Right cardiac atrium (tissue), 5 donors: ENCODE measurements at places on chromosomes 16 and 17.
A peak's percentile ranks its signal among the peaks of the same experiment; 100 is the strongest.

GRCh38 chr16:86517652-86518258 lies 7.4 kb downstream of the FOXF1 start:
- peak; percentile 83 for DNase-seq

DNA sequence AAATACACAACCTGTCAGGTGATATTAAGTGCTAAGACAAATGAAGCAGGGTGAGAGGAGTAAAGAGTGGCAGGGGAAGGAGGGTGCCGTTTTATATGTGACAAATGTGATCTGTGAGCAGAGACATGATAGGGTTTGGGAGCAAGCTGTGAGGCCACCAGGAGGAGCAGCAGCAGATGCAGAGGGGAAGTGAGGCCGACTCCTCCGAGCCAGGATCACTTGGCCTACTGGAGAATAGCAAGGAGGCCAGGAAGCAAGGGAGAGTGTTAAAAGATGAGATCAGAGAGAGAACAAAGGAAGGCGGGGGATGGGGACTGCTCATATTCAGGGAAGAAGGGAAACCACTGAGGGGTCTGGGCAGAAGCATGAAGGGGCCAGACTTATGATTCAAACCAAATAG lies 129.4 kb downstream of the TANGO6 start:
- DNase-seq = no peak

DNA sequence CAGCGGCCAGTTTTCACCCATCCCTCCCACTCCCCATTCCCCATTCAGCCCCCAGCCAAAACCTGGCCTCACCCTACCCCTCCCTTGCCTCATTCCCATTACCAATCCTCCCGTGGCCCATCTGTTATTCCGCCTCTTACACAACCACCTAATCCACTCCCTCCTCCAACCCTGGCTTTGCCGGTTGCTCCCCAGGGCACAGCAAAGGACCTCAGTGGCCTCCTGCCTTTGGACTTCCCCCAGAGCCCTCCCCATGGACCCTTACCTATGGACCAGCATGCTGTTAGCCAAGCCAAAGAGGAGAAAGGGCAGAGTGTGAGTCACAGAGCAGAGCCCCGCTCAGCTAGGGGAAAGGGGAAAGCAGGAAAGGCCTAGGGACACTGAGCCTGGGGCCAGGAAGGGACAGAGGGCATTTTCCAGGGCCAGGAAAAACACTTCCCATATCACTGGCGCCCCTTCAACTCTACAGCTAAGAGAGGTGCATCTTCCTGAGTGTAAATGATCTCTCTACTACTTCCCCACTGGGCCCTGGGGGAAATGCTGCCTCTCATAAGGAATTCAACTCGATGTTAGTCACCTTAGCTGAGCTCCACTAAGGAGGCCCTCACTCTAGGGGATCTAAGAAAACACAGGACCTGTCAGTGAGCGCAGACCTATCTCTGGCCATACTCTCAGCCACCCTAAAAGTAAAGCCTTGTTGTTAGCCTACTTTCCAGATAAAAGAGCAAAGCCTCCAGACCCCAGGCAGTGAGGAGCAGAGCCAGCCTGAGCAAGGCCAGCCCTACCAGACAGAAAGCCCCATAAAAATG lies 10.6 kb downstream of the PEMT start:
- DNase-seq = peak; percentile 69

DNA sequence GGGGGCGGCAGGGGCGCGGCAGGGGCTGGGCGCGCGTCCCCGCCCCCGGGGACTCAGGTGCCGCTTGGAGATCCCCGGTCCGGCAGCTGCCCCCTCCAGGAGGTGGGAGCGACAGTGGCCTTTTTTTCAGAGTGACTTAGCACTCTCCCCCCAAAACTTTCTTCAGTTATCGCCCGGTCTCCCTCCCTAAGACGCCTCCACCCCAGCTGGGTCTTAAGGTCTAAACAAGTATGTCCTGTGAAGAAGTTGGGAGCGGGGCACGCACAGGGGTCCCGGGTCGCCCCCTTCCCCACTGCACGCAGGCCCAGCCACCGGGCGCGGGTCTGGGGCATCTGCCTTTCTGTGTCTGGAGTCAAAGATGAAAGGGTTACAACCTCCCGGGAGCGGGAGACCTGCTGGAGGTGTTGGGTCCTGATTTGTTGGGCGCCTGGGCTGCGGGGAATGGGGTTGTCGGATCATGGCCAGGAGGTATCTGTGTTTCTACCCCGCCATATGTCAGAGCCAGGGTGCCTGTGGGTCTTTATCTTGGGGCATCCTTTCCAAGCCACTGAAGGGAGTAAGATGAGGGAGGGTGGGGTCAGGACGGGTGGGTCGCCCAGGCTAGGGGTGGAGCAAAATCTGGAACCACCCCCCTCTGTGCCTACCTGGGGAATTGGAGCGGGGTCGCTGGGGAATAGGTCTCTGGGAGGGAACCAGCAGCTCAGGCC lies 757 bp downstream of the FMNL1 start:
- peak; percentile 56 for DNase-seq

DNA sequence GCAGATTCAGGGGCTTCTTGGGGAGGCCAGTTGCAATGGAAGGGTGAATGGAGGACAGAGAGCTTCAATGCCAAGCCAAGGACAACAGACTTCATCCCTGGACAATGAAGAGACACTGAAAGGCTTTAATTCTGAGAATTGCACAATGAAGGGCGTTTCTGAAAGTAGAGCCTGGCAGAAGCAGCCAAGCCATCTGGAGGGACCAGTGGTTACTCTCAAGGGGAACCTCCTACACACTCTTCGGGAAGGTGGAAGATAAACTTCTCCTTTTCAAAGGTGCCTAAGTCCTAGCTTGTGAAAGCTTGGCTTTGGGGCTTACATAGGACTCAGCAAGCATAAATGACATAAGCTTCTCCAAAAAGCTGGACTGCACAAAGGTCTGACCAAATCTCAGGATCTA lies 6.2 kb upstream of the CES1 start:
- no peak for DNase-seq

DNA sequence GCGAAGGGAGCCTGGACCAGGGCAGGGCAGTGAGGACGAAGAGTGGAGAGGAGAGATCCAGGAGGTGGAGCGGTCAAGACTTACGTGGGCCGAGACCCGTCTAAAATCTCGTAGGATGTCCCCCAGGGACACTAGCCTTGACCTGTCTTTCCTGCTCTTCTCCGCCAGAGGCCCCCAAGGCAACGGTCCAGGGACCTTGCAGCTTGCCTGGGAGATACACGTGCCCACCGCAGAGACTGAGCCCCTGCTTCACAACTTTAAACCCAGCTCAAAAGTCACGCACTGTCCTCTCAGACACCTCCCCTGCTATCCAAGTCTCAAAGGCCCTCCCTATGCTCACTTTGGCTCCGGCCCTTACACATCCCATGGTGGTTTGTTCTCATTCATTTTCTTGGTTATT lies 9.4 kb downstream of the TIGD7 start:
- DNase-seq = no peak

GRCh38 chr16:21638573-21638975 lies 13.8 kb downstream of the IGSF6 start:
- no peak for DNase-seq

GRCh38 chr16:51337662-51338061 lies 186.6 kb upstream of the SALL1 start:
- DNase-seq = no peak

DNA sequence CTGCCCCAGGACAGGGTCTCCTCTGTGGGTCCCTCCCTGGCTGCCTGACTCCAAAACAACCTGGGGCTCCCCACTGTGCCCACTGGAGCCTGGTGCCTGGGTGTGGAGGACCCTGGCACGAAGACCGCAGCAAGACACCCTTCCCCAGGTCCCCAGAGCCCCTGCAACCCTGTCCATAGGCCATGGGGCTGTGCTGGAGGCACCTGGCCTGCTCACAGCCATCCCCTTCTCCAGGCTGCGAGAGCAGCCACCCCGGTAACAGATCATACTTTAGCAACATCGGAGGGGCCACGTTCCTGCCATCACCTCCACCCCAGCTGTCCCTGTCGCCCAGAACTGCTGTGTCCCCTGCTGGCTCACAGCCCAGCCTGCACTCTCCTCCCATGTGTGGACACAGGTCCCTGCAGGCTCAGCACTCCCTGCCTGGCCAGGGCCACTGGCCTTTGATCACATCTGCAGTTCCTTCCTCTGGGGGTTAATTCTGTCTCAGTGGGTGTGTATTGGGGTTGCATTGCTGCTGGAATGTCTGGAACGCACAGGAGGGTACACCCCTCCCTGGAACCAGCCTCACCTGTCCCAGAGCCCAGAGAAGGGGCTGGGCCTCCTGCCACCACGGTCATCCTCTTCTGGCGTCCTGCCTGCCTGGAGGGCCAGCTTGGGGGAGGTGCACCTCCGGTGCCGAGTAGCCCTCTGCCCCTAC lies 12.2 kb downstream of the PPL start:
- no peak for DNase-seq

GRCh38 chr16:26952411-26952810 lies 114.3 kb upstream of the C16orf82 start:
- DNase-seq = no peak

GRCh38 chr17:38465391-38466345 lies 37.4 kb downstream of the ARHGAP23 start:
- DNase-seq = peak; percentile 90

DNA sequence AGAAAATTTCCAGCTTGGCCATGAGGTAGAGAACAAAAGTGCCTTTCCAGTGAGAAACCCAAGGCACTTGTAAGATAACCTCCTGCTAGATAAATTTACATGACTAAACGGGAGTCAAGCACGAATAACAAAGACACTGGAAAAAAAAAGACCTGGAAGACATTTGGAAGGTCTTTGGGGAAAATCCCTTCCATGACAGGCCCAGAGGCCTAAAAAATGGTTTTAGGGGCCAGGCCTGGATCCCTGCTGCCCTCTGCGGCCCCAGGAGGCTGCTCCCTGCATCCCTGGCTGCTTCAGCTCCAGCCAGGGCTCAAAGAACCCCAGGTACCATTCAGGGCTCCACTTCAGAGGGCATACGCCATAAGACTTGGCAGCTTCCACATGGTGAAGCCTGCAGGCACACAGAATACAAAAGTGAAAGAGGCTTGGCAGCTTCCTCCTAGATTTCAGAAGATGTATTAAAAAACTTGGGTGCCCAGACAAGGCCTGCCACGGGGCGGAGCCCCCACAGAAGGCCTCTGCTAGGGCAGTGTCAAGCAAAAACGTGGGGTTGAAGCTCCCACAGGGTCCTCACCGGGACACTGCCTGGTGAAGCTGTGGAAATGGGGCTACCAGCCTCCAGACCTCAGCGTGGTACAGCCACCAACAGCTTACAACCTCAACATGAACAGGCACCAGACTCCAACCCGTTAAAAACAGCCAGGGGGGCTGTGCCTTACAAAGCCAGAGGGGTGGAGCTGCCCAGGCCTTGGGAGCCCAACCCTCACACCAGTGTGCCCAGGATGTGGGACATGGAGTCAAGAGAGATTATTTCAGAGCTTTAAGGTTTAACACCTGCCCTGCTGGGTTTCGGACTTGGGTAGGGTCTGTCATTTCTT lies 77.1 kb downstream of the SDK2 start:
- peak; percentile 23 for DNase-seq

- no peak for DNase-seq
Observed at GRCh38 chr16:55390630-55391237, 66.7 kb downstream of the IRX6 start.

DNA sequence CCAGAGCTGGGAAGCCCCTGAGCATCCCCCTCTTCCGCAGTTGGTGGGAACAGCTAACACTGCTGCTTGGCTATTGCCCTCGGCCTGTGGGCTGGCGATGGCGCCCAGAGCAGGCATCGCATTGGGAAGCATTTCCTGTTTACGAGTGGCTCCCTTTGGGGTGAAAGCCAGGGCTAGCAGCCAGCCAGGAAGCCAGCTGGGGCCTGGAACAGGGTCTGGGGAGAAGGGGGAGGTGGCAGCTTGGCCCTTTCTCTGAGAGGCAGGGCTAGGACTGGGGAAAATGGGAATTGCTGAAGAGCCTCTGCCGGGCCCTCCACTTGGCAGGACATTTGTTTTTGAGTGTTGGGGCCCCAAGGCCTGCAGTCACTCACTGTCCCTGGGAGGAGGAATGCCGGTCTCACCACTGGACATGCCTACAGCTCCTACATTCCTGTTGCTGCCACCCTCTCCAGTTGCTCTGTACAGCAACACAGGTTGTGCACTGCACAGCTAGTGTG lies 2.4 kb upstream of the MTSS2 start:
- peak; percentile 92 for DNase-seq

DNA sequence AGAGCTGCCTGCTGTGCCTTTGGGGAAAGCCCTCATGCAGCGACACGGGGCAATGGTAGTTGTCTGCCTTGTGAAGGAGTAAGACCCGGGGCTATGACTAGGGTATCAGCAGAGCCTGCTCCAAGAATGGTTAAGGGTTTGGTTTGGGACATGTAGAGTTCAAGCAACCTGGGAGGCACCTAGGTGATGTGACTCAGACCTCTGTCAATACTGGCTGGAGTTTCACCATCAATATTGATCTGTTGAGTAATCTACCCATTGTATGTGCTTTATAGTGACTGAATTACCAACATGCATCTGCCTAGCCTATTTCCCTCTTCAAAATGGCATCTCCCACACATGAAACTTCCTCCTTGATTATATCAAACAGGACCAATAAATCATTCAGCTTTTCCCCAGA lies 398.4 kb upstream of the HSBP1 start:
- no peak for DNase-seq

- DNase-seq = no peak
Observed at GRCh38 chr16:89135971-89136765, 35.4 kb upstream of the CDH15 start.

- DNase-seq = no peak
Observed at GRCh38 chr16:50844840-50845239, 103.0 kb downstream of the CYLD start.

DNA sequence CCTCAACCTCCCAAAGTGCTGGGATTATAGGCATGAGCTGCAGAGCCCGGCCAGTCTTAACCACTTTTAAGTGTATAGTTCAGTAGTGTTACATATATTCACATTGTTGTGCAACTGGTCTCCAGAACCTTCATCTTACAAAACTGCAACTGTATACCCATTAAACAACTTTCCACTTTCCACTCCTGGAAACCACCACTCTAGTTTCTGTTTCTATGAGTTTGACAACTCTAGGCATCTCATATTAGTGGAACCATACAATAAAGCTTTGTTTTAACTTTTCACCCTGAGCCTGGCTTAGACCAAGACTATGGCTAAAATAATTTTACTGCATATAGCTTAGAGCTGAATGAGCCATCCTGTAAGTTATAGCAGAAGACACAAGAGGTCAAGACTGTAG lies 108.0 kb upstream of the GOT2 start:
- no peak for DNase-seq

- DNase-seq = peak; percentile 55
Observed at GRCh38 chr16:22814711-22815105, 746 bp downstream of the HS3ST2 start.

GRCh38 chr17:64418506-64419339 lies 28.1 kb upstream of the PECAM1 start:
- no peak for DNase-seq

DNA sequence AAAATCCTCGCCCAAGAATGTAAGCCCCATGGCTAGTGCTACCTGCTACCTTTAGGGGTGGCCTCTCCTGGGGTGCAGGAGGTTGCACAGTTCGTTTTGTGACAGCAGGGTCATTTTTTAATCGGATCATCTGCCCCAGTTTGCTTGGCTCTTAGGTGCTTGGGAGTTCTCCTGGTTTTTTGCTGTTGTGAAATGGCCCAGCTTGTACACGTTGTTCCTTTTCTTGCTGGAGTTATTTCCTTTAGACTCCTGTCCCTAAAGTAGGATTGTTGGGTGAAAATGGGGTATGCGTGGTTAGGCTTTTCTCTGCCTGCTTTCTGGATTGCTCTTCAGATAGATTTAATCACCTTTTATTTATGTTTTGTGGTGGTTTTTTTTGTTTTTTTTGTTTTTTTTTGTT lies 25.8 kb downstream of the ABCC1 start:
- no peak for DNase-seq

- no peak for DNase-seq
Observed at GRCh38 chr16:2048116-2048543, 345 bp downstream of the TSC2 start.

- peak; percentile 44 for DNase-seq
Observed at GRCh38 chr16:4612977-4613635, 1.6 kb downstream of the UBALD1 start.
